ENCODE measurements at places on chromosomes 2 and 18.

DNA sequence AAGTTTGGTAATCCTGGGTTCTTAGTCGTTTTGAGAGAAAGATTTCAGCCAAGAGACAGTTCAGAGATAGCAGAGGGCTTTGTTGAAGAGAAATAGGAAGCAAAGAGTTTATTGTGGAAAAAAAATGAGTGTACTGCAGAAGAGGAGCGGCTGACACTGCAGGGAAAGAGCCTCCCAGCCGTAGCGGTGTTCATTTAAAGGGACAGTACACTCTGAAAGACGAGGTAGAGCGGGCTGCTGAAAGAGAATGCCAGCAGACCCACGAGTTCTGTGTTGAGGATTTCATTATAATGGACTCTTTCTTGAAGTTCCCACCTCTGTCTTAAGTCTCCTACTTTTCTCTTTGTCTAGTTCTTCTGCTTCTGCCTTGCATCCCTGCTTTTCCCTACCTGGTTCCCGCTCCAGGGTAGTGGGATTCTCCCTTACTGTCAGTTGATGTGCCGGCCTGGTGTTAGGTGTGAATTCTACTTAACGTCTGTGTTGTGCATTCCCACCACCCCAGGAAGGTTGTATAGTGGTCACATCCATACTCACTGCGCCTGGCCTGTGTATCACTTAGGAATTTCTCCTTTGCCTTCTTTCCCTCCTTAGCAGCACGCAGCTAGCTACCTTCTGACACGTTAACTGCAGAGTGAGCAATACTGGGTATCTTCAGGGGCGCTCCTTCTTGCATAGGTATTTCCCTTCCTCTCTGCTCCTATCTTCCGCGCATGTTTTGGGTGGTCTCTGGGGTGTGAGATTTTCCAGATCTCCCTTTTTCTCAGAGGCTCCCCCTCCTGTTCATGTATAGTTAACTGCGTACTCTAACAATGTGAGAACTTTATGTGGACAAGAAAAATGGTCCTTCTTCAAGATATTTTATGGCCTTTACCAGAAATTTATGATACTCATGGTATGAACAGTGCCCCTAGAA lies 164.5 kb downstream of the PTH2R start:
- DNase-seq, result no peak

DNA sequence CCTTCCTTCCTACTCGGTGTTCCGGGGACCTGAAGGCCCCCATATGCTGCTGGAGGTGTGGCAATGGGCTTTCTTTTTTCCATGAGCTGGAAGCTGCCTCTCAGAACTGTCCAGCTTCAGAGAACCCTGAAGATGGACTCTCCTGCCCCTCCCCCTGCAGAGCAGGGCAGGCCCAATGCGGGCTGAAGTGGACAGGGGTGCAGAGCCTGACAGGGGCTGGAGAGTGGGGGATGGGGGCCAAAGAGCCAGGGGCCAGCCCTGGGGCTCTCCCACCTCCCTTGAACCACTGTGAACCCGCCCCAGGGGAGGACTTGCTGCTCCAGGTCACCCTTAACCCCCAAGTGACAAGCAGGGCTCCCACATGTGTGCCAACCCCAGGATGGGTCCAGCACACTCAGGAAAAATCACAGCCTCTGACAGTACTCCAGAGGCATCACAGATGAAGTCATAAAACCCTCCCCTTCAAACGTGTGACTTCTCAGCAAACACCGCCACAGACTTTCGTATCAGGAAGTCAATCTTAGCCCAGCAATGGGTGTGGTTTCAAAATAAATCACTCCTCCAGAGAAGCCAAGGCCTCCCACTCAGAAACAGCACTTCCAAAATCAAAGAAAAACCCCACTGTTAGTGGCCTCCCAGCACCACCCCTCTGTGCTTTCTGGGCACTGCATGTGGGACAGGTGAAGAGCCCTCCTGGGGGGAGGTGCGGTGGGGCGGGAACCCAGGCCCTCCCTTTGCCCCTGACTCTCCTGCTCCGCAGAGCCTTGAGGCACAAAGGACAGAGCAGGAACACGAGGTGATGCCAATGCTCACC lies 135.8 kb downstream of the HDAC4 start:
- no peak for DNase-seq

- DNase-seq, result no peak
Measured at GRCh38 chr18:22013993-22014392, 155.4 kb upstream of the GATA6 start.

- no peak for DNase-seq
Measured at GRCh38 chr2:236168110-236169080, at the start of gene GBX2. TSS of gene GBX2 (minus strand) at chr2:236168386. CDS start at chr2:236167971, 415 bp downstream.

GRCh38 chr2:26701596-26701995 lies 9.1 kb downstream of the KCNK3 start:
- no peak for DNase-seq

DNA sequence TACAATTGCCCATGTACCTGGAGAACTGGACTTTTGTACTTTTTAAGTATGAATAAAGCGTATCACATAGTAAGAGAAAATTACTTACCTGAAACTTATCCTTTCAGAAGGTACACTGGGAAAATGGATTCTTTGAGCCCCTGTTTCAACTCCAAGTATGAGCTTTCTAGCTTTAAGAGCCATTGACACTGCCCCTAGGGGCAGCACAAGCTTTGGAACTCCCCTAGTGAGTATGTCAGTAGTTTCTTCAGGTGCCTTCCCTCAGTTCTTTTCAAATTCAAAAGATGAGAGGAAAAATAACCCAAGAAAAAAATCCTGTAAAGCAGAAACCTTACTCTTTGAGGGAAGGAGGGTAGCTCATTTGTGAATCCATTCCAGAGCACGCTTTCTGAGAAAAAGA lies 124.1 kb downstream of the MEMO1 start:
- no peak for DNase-seq

DNA sequence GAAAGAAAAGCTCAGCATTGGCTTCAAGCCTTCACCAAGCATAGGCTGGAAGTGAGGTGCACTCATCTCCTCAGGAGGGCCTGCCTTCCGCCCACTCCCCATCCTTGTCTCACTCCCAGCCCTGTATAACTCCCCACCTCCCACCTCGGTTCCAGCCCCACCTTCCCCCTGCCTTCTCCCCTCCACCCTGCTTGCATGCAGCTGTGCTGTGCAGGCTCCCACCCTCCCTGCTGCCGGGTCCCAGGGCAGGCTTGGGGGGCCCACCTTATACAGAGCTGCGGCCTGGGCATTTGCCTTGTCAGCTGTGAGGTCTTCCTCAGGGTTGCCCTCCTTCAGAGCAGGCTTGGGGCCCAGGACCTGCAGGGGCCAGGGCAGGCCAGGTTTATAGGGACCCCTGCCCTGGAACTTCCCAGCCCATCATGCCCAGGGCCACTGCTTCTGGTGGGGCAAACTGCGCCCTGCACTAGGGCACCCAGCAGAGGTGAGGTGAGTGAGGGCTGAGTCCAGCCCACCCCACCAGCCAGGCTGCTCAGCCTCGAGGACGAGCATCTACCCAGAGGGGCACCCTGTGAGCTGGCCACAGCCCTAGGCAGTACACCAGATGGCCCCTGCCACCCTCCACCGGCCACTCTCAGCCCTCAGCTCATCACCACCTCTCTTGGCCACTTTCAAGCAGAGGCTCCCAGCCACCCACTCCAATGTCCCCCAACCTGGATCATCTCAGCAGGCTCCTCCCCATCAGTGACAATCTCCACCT lies 11.6 kb downstream of the CAPG start:
- no peak for DNase-seq

GRCh38 chr18:9648431-9649163 lies 34.2 kb upstream of the PPP4R1 start:
- no peak for DNase-seq

- DNase-seq, result no peak
Measured at GRCh38 chr2:161406316-161406715, 9.8 kb upstream of the TBR1 start.

DNA sequence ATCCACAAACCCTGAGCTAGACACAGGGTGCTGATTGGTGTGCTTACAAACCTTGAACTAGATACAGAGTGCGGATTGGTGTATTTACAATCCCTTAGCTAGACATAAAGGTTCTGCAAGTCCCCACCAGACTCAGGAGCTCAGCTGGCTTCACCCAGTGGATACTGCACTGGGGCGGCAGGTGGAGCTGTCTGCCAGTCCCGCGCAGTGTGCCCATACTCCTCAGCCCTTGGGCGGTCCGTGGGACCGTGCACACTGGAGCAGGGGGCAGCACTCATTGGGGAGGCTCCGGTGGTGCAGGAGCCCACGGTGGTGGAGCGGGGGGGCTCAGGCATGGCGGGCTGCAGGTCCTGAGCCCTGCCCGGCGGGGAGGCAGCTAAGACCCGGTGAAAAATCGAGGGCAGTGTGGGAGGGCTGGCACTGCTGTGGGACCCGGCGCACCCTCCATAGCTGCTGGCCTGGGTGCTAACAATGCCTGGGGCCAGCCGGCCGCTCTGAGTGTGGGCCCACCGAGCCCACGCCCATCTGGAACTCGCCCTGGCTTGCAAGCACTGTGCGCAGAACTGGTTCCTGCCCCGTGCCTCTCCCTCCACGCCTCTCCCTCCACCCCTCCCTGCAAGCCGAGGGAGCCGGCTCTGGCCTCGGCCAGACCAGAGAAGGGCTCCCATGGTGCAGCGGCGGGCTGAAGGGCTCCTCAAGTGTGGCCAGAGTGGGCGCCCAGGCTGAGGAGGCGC lies 75.6 kb downstream of the MOB4 start:
- DNase-seq, result no peak

DNA sequence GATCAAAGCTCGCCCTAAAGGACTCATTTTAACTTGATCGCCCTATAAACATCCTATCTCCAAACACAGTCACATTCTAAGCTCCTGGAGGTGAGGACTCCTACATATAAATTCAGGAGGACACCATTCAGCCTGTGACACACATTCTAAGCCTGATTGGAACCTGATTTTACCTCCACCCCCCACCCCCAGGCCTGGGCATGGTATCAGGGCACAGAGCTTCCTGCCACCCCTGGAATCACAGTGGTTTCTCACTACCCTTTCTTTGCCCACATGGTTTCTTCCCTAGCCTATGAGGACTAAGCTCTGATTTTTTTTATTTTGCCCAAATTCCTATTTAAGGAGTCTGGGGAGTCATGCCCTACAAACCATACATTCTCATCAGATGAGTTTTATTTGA lies 428.1 kb upstream of the ID2 start:
- DNase-seq, result no peak

- no peak for DNase-seq
Measured at GRCh38 chr2:9797086-9797485, 46.2 kb upstream of the TAF1B start.

- DNase-seq, result no peak
Measured at GRCh38 chr2:231709636-231709980, 1.3 kb downstream of the PTMA start.

Data from stimulated activated CD8-positive, alpha-beta memory T cell treated with anti-CD3 and anti-CD28 coated beads, Interleukin-7, amount 100 ng/mL, for 24 hours (primary cell).